ENCODE measurements at places on chromosomes 12 and 14.

- peak; percentile 13 for DNase-seq
Measured at GRCh38 chr14:75003250-75004027, 718 bp downstream of the EIF2B2 start.

DNA sequence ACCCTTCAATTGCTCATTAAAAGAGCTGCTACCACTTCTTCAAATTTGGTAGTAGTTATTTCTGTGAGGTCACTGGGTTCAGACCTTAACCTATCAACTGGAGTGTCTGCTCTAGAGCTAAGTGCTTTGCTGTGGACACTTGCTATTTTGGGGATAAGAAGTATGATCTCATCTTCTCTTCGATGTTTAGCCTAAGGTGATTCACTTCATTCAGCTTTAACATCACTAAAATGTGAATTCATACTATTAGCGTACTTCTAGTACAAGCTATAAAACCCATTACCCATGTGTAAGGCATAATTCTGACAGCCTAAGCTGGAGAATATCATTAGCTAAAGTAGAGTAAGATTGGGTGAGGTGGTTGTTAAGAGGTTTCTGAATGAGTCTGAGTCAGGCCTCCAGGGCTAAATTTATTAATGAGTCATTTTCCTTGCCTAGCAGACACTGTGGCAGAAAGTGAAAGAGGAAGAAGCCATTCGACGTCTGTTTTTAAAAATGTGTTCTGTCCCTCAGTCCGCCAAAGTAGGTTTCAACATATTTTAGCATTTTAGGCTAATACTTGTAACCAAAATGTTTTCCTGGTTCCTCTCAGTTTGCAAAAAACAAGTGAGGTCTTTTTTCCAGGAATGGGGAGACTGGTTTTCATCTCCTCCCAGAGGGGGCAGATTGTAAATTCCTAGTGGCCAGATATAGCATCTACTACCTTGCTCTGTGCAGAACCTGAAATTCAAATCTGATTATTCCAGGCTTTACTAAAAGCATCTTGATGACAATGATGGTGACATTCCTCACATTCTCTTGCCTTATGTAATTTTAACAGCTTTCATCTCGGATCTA is 103.6 kb downstream of the SSPN start:
- peak; percentile 81 for DNase-seq

DNA sequence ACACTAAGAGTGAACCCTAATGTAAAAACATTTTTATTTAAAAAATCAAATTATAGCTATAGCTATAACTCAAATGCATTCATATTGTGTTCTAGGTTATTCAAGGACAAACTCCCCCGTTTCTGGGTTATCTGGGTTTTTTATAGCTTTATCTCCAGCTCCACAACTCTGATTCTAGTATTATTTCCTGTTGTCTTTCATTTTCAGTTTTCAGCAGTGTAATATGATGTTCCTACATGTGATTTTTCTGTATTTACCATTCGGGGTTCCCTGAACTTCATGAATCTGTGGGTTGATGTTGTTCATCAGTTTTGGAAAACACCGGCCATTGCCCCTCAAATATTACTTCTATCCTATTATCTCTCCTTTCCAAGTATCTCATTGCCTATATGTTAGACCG is 221.9 kb upstream of the FOXN3 start:
- DNase-seq, result no peak

DNA sequence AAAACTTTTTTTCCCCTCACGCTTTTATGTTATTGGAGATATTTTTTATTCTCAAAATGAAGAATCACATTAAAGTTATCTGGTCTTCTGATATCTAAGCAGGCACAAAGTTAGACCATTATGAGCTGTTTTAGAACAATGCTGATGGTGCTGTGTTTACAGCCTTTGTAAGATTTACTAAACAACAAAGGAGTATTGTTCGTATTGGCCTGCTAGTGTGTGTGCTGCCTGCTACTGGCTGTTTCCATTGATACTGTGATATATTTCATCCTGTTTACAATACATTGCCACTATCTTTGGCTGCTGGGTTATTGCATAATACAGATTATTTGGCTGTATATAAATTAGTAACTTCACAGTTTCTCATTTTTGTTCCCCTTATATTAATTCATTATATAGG is 220.8 kb downstream of the ITPR2 start:
- DNase-seq, result no peak

DNA sequence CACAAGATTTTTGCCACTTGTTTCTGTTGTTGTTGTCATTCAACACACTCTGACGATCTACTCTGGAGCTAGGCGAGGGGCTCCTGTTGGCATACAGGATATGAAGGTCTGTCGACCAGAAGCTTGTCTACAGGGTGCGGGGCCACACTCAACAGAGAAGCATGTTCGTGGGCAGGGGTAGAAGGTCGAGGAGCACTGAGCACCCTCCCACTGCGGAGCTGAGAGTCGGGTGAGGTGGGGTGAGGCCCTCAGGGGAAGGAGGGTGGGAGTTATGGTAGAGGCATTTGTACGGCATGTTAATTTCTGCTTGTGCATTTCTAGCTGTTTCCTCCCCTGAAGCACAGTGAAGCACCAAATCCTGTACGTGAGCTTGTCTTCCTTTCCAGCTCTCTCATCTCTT is 115.1 kb downstream of the PRMT8 start:
- no peak for DNase-seq

DNA sequence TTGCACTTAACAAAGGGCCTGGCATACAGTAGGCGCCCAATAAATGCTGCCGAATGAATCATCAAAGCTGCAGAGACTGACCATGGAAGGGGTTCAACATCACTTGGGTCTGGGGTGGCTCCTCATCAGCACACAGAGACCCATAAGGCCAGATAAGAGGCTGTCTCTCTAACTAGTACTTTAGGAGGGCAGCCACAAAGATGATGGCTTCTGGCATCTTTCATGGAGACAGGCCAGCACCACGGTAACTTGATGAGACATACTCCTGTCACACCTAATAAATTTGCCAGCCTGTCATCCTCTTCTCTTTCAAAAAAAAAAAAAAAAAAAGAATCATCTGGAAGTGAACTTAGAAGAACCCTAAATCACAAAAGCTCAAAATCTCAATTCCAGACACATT is 3.4 kb downstream of the PRIMA1 start:
- no peak for DNase-seq

DNA sequence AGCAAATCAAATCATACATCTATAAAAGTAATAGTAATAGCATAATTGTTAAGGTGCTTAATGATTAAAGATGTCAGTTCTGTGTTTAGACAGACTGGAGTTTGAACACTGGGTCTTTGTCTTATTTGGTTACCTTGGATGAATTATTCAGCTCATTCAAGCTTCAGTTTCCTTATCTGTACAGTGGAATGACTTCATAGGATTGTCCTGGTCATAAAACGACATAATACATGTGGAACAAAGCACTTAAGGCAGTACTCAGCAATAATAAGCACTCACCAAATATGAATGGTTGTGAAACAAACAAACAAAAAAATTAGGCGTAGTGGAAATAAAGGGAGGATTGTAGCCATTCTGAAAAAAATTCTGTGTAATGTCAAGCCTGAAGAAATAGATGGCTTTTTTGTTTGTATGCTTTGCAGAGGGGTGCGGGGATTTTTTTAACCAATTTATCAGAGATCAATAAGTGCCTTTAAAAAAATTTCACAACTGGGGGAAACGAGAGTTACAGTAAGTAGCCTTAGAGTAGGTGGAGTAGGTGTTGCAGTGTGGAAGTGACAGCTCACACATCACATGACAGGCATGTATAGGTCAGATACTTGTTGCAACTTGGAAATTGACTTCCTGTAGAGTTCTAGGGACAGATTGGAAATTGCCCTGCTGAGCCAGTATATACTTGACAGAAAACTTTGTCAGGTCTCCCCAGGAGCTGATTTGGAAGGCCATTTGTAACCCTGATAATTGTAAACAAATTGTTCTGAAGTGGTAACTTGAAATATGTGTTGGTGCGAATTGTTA is 157.7 kb downstream of the SLC15A5 start:
- no peak for DNase-seq

DNA sequence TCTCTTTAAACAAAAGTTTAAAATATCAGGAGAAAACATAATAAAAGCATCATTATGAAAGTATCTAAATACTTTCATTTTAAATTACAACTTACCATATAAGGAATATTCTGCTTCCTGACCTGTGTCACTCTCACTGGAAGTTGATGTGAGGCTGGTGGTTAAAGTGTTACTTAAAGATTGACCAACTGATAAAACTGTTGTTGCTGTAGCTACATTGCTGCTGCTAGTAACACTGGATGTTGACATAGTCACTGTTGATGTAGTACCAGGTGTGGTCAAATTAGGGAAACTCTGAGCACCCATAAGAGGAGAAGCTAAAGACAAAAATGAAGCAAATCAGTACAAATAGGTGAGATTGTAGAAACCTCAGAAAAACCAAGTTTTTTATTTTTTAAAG is 79.9 kb downstream of the HECTD1 start:
- peak; percentile 87 for DNase-seq

GRCh38 chr12:65100140-65100539 is 21.0 kb downstream of the WIF1 start:
- no peak for DNase-seq

DNA sequence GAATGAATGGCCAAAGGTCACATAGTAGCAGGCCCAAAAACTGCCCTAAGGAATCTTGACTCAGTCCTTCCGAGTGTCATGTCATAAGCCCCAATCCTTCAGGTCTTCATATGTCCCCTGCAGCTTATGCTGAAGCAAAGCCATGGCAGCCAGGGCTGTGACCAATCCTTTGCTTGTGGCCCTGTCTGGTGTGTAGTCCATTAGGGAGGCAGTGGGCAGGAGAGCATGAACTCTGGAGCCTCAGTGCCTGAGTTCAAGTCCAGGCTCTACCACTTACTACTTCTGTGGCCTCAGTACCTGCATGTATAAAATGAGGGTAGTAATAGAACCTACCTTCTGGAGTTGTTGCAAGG is 20.3 kb downstream of the PLEKHG3 start:
- DNase-seq, result no peak

GRCh38 chr14:105078294-105078693 is 13.1 kb upstream of the GPR132 start:
- DNase-seq, result no peak

DNA sequence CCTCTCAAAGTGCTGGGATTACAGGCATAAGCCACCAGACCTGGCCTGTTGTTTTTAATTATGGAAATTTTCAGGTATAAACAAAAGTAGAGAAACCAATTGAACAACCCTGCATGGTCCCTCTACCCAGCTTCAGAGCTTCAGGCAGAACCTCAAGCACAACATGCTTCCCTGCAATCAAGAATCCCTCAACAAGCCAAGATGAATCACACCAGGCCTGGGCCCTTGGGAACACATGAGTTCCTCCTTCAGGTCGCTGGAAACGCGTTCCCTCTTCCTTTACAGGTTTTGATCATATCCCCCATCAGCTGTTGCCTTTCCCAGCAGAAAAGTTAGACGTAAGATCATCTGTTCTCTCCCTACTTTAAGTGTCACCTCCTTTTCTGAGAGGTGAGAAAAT is 20.5 kb upstream of the CORO1C start:
- no peak for DNase-seq

DNA sequence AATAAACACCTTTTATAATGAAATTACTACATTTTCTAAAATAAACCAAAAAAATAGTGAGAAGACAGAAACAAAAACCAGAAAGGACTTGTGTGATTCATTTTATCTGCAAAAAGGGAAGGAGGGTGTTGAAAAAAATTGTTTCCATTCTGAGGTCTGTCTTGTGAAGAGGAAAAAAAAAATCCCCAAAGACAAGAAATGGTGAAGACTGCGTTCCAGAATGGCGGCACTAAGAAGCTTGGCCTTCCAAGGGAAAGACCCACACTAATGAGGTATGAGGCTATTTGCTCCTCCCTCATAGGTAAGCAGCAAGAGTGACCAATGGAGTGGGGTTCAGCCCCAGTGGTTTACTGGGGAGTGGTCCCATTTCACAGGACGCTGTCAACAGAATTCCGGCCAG is 35.0 kb downstream of the GNPTAB start:
- peak; percentile 37 for DNase-seq

GRCh38 chr12:77560714-77561113 is 270.0 kb upstream of the NAV3 start:
- no peak for DNase-seq

GRCh38 chr12:89971880-89972279 is 263.2 kb upstream of the ATP2B1 start:
- no peak for DNase-seq

- DNase-seq, result no peak
Measured at GRCh38 chr12:52965337-52965731, 16.4 kb downstream of the KRT18 start.

- DNase-seq, result peak; percentile 63
Measured at GRCh38 chr12:53499266-53500141, at the start of gene MAP3K12. Gene MAP3K12 (minus strand): TSS chr12:53499458. CDS start chr12:53487391, 12,067 bp downstream.

DNA sequence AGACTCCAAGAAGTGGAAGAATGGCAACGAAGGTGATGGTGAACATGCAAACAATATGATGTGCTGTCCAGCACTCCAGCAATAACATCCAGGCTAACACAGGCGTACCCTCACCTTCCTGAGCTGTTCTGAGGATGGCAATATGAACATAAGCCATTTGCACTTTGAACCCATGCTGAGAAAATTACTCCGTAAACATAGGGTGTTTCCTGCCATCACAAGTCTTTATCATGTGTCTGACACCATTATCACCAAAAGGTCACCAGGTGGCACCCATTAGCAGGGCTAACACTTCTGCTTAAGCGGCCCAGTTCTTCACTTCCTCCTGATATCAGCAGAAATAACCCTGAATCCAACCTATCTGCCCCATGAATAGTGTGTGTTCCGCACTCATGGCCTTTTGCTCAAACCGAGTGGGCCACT is 482.8 kb downstream of the MED13L start:
- no peak for DNase-seq

DNA sequence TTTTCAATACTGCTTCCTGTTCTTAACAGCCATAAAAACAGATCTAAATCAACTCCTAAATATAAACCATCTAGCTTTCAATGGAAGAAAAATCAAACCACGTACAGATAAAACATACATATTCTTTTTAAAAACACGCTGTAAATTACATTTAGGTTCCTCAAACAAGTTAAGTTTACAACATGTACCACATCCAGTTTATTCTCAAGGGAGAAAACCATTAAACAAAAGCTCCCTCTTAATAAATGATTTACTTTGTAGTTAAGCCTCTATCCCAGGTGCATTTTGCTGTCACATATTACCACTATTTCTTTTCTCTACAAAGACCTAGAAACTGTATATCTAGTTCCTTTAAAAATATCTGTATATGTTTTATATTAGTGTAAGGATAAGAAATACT is 3.1 kb downstream of the NUMB start:
- DNase-seq, result no peak

DNA sequence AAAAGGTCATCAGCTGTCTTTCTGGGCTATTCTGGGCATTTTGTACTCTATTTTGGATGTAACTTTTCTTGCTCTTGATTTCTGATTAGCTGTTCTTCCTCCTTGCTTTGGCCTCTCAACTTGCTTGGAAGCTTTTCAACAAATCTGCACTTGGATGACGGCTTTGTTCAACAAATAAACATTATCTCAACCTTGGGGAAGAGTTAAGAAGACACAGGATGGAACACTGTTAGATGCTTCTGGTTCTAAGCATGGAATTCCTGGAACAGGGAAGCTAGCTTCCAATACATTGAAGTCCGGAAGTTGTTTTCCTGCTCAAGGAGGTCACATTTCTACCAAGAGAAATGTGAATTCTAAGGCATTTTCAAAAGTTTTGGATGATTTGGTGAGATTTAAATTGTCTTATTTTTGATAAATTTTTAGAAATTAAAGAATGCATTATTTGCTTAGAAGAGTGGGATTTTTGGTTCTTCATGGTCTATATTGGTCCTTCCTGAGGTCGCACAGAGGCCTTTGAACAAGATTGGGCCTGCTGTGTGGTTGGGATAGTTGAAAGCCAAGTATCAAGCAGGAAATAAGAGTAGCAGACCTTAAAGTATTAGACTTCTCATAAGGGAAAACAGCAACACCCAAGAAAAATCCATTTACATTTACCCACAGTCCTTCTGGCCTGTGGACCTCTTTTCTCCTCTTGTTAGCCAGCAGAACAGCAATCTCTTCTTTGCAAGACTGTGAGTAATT is 59.2 kb downstream of the PPFIBP1 start:
- no peak for DNase-seq

Measured in activated CD4-positive, alpha-beta T cell treated with anti-CD3 and anti-CD28 coated beads, Interleukin-2, amount 50 U/mL, for 16 hours (primary cell).